ENCODE measurements at places on chromosomes 12 and 14. TPM values are rescaled to one million over a fixed set of nuclear protein-coding genes. Genes with fewer than 3 reads are reported as not detected.

The KERA gene
- not detected for total RNA-seq

The MAPK1IP1L gene
- 65.0 TPM for total RNA-seq

The PAH gene
- total RNA-seq: not detected

The ACSM4 gene
- total RNA-seq: not detected

DNA sequence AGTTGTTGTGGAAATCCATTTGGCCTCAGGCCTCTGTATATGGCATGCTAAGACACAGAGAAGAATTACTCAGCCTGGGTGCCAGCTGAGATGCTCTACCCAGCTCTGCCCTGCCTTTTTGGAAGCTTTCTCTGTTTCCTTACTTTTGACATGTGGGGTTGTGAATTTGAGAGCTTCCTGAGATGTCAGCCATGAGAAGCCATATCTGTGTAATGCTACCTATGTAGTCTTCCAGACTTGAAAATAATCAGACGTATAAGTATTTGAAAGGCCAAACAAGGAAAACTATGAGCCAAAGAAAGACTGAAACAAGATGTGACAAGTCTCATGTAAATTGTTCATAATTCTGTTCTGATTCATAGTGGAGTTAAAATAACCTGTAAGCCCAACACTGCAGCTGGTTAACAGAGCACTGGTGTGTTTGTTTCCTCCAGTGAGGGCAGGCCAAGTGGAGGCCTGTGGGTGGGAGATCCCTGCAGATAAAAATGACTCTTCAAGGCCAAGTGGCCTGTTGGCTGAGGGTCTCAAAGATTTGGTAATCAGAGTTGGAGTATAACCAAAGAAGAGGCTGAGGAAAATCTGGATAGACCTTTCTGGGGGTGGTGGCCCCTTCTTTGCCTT lies 94.0 kb downstream of the TMX1 start:
- DNase-seq: no peak

DNA sequence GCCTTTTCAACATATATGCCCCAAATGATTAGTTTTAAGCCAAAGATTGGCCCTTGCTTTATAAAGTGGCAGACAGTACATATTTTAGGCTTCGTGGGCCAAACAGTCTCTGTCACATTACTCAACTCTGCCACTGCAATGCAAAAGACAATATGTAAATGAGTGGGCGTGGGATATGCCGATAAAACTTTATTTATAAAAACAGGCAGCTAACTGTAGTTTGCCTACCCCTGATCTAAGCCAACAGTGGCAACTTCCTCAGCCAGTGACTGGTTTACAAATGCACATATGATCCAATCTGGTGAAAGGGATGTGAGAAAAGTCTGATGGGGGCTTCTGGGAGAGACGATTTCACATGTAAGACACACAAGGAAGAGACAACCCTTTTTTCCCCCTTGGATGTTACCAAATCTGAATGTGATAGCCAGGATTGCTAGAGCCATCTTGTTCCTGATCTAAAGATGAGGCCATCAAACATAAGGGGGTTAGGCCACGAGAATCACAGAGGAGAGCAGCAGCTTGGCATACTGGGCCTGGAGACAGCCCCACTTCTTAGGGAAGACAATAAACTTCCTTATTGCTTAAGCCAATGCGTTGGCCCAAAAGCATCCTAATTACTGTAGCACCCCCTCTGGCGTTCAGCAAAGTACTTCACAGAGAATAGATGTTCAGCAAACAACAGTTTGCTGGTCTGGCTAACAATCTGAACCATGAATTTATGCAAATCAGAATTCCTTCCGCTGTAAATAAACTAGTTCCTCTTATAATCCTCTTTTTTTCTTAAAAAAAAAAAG lies 75.2 kb upstream of the TMCC3 start:
- DNase-seq: no peak

DNA sequence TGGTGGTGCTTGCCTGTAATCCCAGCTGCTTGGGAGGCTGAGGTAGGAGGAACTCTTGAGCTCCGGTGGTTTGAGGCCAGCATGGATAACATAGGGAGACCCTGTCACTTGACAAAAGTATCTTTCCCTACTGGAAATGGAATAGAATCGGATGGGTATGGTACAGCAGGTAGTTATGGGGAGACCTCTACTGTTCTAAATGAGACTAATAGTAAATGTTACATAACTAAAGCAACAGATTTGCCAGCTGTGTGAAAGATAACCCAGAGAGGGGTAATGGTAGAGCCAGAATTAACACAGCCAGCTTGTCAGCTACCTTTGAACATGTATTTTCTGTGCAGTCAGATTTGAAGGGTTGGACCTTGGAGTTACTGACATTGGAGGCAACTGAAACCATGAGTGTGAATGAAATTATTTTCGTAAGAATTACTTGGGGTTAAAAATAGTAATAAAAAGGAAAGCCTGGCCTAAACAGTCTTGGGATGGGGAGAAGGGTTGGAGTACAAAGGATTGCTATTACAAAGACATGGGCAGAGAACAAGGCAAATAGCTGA lies 21.7 kb upstream of the NUP107 start:
- DNase-seq: no peak

DNA sequence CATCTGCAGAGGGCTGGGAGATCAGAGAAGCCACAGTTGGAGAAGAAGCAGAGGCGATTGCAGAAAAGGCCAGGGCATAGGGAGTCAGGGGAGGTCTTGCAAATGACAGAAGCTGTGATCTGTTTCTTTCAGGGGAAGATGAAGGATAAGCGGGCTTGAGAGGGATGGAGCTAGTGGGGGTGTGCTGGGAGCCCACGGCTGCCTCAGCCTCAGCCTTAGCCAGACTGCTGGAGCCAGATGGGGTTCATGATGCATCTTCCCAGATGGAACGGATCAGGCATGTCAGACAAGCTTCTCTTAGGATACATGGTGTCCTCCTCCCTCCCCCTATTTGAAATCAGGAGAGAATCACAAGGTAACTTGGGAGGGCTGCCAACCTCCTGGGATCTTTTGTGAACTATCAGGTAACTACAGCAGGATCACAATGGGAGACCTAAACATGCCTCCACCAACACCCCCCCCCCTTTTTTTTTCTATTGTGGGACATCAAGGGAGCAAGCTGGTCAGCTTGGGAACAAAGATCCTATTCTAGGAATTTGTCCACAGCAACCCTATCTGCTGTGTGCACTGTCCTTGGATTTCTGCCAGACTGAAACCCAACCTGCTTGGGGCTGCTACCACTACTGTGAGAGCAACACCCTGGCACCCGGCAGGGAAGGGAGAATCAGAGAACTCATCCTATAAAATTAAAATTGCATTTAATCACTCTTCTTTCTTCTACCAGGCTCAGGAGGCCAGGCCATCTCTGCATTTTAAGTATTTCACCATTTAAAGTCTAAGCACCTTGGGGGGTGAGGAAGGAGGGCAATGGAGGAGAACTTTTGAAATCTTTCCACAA lies 10.7 kb upstream of the ATP2A2 start:
- no peak for DNase-seq

DNA sequence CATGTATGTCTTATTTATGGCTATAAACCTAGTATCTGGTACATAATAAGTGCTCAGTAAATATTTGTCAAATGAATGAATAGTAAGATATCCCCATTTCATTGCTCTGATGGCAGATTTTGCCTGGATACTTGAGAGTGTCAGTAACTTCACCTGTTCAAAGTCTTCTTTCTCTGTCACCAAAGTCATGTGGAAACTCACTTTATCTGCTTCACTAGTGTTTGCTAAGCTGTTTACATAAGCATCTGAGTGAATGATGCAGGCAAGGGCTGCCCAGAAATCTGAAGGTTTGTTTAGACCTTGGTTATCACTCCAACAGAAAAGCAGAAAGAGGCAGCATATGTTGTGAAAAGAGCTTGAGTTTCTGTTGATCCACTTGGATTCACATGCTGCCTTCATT lies 4.3 kb downstream of the OR4E1 start:
- DNase-seq: no peak

GRCh38 chr14:98900798-98901197 lies 371.2 kb downstream of the BCL11B start:
- DNase-seq: no peak

DNA sequence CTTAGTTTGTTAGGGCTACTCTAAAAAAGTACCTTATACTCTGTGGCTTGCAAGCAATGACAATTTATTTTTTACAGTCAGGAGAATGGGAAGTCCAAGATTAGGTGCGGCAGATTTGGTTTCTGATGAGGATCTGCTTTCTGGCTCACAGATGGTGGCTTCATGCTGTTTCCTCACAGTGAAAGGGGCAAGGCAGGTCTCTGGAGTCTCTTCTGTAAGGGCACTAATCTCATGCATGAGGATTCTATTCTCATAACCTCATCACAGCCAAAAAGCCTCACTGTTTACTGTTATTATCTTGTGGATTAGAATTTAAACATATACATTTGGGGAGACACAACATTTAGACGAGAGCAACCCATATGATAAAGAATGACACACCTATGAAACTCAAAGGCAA lies 1957.4 kb upstream of the SEL1L start:
- no peak for DNase-seq

DNA sequence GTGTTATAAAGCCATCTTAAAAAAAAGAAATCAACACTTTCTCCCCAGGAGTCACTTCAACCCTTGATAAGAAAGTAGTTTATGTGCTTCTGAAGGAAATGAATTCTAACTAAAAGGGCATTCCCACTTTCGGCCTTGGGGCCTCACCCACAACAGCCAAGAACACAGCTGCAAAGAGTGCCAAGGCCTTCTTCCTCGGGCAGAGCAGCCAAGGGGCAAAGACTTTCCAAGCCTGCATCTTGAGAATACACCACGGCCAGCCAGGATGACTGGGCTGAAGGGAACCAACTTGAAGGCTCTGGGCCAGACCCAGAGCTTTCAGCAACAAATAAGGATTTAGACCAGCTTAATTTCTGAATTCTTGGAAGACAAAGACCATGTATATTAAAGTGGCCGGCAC lies 60.4 kb upstream of the FOXN3 start:
- no peak for DNase-seq

DNA sequence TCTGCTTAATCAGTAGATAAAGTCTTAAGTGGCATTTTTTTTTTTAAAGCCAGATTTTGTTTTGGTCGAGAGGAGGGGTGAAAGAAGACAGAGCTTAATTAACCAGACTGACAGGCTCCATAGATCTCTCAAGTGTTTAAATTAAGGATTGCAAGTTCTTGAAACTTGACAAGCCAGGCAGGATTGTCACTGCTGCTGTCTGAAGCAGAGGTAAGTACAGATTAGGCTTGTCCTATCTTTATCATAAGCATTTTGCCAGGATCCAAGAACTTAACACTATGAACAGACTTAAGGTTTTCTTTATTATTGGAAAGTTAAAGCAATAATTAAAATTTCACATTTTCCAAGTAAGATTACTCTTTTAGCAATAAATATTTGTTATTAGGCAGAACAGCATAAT lies 179.6 kb upstream of the LMO3 start:
- DNase-seq: no peak

- no peak for DNase-seq
Observed at GRCh38 chr12:115794659-115795081, 482.8 kb downstream of the MED13L start.

- no peak for DNase-seq
Observed at GRCh38 chr12:46406352-46407027, 33.9 kb upstream of the SLC38A2 start.

GRCh38 chr14:41629876-41630275 lies 23.2 kb downstream of the LRFN5 start:
- DNase-seq: no peak

GRCh38 chr12:78208092-78208491 lies 377.4 kb downstream of the NAV3 start:
- no peak for DNase-seq

DNA sequence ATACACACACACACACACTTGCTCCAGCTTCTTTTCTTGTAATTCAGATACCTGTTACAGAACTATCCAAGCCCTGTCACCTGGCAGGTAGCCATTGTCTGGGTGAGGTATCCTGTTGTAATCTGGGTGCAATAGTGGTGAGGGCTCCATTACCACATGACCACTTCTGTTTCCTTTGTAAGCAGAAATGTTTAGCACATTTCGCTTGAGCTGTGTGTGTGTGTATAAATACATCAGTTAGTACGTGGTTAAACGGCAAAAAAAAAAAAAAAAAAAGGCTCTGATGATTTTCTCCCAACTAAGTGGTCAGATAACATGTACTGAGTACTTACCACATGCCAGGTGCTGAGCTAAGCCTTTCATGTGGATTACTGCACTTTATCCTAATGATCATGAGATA lies 129.3 kb upstream of the SSTR1 start:
- peak; percentile 41 for DNase-seq
